ENCODE measurements at places on chromosomes 4 and X.
A peak's percentile ranks its signal among the peaks of the same experiment; 100 is the strongest.

DNA sequence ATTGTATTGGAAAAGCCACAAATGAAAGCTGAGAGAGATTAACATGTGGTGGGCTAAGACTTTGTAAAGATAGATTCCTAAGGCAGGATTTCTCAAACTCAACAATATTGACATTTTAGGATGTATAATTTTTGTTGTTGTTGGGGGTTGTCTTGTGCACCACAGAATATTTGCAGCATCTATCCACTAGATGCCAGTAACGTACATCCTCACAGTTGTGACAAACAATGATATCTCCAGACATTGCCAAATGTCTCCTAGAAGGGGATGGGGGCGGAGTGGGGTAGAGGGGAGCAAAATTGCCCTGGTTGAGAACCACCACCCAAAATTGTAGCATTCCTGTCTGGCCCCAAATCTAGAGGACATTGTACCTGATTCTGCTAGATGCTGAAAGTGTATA lies 14.7 kb upstream of the CBR4 start:
- no peak for DNase-seq

DNA sequence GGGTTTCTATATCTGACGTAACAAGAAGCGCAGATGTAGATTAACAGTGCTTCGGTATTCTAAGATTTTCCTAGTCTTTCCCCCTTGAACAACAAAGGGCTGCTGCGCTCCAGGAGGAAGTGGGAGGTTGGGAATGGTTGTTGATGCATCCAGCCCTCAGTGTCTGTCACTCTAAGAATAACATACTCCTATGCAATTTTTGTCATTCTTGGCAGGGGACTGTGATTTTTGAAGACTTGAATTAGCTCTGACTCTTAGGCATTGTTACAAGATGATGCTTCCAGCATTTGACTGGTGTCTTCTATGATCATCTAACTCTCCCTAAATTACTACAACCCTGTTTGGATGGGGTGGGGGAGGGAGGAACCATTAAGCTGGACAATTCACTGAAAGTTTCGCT lies 394.2 kb downstream of the ARHGAP24 start:
- DNase-seq: no peak

DNA sequence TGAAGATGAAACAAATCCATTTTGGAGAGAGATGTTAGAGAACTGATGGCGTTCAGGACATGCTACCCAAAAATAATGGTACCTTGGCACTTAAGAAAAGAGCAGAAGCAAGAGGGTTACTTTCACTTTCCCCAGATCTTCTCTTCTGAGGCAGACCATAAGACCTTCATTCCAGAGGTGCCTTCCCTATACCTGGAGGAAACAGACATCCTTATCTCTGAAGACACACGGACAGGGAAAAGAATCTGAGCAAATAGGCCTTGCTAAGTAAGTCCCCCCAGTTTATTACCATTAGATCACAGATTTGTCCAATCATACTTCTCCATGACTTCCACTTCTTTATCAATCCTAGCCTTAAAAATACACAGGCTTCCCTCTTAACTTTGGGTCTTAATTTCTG lies 2.0 kb upstream of the FGF2 start:
- DNase-seq: no peak

GRCh38 chr4:153154007-153154975 lies 50.0 kb upstream of the TRIM2 start:
- DNase-seq: no peak

- no peak for DNase-seq
Measured at GRCh38 chr4:110704748-110705439, 82.0 kb upstream of the PITX2 start.

- DNase-seq: peak; percentile 29
Measured at GRCh38 chrX:56232221-56233082, at the start of gene KLF8. Gene KLF8, plus strand, starts transcription at chrX:56232356. Its CDS starts 979 bp downstream, at chrX:56233335.
